ENCODE measurements at places on chromosomes 7 and 10. TPM values are rescaled to one million over a fixed set of nuclear protein-coding genes. Genes with fewer than 3 reads are reported as not detected.

DNA sequence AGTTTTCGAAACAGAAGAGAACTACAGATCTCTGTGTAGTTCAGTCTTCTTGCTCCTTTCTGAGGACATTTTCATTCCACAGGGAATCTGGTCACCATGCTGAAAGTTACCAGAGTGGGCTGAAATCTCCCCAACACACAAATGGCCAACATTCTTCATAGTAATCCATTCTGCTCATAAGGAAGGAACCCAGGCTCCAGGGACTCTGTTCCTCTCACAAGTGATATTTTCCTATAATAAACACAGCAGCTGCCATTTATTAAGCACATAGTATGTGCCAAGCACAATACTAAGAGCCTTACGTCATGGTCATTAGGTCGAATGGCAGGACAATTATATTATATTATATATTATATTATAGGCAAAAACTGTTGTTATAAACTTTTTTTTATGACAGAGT lies 109.8 kb downstream of the RAB11FIP2 start:
- DNase-seq: no peak

GRCh38 chr7:18343047-18343446 lies 152.5 kb upstream of the HDAC9 start:
- DNase-seq: no peak

DNA sequence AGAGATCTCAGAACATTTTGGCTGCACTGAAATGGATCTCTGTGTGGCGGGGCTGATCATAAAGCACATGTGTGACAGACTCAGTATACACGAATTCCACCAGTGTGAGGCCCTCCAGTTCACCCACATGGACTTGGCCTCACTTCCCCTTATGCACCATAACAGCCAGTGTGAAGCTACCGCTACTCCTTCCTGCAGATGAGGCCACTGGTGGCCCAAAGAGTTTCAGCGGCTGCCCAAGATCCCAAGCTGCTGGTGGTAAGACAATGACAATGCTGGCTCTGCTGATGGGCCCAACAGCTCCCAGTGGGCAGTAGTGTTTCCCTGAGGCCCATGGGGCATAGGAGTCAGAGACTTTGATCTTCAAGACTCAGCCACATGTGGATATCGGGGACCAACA lies 21.0 kb upstream of the C10orf71 start:
- no peak for DNase-seq

DNA sequence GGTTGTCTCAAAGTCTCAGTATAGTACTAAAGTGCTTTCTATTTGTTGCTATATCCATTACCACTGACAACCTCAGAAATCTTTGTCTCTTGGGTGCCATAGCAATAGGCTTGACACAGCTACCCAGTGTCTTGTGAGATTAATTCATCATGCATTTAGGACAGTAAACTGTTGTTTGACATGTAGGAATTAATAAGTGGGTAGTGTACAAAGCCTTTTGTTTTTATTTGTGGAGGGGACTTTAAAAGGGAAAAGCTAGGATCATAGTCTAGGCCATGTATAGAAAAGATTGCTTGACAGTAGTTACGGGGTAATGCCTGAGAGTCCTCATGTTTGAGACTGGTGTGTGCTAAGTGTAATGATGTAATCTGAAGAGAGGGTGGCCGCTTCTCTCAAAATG lies 102.6 kb upstream of the AGR3 start:
- DNase-seq: no peak

GRCh38 chr10:102653060-102653459 lies 8.8 kb downstream of the TRIM8 start:
- no peak for DNase-seq

GRCh38 chr7:143463556-143463955 lies 14.1 kb upstream of the TAS2R41 start:
- DNase-seq: no peak

- no peak for DNase-seq
Measured at GRCh38 chr7:133586253-133586652, 333.4 kb downstream of the EXOC4 start.

DNA sequence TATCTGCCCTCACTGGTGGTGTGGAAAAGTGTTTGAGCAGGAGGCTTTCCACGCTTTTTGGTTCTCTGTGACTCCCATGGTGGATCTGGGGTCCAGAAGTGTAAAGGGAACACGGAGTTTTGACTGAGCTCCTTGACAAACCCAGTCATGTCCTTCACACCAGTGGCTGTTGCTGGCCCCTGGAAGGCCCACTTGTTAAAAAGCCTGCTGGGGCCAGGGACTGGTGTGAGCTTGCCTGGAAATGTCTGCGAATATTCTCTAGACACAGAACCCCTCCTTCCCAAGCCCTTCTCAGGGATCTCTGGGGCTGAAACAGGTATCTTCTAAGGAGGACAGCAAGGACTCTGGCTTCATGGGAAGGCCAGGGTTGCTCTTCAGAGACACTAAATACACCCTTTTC lies 343.0 kb downstream of the TCERG1L start:
- DNase-seq: no peak

GRCh38 chr7:27169658-27170425 lies 4.3 kb downstream of the HOXA10 start:
- DNase-seq: no peak

The CYP3A7 gene
- not detected for total RNA-seq

The C10orf67 gene
- not detected for total RNA-seq

The MMP21 gene
- not detected for total RNA-seq

The HMX2 gene
- not detected for total RNA-seq

The MAGI2 gene
- 0.05 TPM for total RNA-seq

The PNLIPRP2 gene
- not detected for total RNA-seq

The PNLIPRP1 gene
- not detected for total RNA-seq

The CUZD1 gene
- total RNA-seq: 2.8 TPM

The VAX1 gene
- not detected for total RNA-seq

Measured in activated CD8-positive, alpha-beta T cell treated with anti-CD3 and anti-CD28 coated beads, Interleukin-2, amount 10 ng/mL, durations not matched to agents 7 days and 5 days (primary cell).